ENCODE measurements at places on chromosomes 6 and 20.

- DNase-seq, result no peak
These were observed at the start of gene CLPSL1 for GRCh38 chr6:35780719-35781118. TSS of gene CLPSL1 (plus strand) at chr6:35781019. CDS start at chr6:35781111, 92 bp downstream.

GRCh38 chr6:41222045-41222444 is 6.1 kb upstream of the TREML4 start:
- DNase-seq, result no peak

- DNase-seq, result no peak
These were observed 10.1 kb upstream of the PRL start for GRCh38 chr6:22306741-22307466.

DNA sequence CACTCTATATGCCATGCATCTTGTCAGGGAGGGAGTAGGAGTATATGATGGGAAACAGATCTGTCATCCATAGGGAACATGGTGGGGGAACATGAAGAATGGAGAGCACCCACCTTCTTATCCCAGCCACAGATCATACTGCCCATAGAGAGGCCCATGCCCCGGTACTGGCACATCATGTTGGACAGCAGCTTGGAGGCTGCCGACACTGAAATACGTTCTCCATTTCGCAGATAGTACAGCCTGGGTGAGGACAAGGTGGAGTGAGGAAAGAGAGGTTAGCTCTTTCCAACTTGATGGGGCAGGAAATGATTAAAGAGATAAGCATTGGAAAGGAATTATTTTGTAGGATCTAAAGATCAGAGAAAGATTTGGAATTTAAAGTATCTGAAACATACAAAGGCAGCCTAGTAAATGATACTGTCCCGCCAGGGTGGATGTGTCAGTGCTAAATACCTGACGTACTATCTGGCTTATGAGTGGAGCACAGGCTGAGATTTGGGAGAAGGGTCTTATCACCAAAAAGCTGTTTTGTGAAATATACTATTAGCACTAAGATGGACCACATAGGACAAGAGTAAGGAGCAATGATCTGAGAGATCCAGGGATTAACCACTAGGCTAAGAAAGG is 1.7 kb downstream of the PSMB8 start:
- DNase-seq, result no peak

DNA sequence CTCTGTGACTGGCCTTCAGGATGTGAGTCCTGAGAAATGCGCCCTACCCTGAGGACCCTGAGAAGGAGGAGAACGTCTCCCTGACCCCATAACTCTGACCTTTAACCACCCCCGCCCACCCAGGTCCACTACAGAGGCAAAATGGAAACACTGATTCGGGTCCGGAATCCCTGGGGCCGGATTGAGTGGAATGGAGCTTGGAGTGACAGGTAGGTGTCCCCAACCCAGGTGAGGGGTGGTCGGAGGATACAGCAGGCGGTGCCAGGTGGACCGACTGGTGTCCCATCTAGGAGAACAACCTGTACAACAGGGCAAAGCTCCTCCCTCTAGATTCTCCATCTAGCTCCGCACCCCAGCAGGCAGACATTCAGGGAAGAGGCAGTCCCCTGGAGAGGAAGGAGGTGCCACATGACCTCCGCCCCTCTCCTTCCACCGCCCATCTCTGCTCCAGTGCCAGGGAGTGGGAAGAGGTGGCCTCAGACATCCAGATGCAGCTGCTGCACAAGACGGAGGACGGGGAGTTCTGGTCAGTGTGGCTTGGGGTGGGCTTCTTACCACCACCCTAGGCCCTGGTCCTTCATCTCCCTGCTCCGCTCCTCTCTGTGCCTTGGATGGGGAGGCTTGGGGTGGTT is 17.6 kb downstream of the CAPN11 start:
- no peak for DNase-seq

DNA sequence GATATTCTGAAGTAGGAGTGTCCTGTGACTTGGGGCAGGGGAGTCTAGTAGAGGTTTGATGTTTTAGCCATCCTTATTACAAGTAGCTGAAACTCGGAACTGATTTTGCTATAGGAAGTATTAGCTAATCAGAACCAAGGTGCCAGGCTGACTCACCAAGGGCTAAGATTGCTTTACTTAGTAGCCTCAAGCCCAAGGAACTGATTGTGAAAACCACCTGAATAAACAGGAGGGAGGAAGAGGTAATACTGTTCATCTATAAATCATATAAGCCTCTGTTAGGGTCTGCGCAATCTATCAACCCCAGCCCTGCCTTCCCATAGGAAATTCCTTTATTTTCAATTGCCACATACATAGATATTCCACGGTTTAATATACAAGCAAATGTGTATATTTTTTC is 54.4 kb downstream of the GNAS start:
- no peak for DNase-seq

GRCh38 chr20:11796026-11796425 is 121.7 kb upstream of the BTBD3 start:
- no peak for DNase-seq

- DNase-seq, result no peak
These were observed 74.3 kb downstream of the TNFRSF21 start for GRCh38 chr6:47235421-47235820.

DNA sequence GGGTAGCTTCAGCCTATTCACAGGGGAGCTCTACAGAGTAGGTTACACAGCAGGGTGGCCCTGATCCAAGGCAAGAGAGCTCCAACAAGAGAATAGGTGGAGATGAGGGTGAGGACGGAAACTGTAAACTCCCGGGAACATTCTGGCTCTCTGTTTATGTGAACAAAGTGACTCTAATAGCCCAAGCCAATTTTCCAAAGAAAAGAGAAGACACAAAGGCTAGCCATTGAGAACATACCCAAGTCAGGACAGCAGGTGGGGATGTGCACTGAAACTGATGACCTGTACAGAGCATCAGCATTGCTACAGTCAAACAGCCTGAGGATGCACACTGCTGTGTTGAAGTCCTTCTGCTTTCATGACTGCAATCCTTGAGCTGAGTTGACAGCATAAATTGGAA is 136.0 kb upstream of the TOP1 start:
- no peak for DNase-seq

GRCh38 chr6:107458672-107459282 is 587 bp downstream of the PDSS2 start:
- DNase-seq, result no peak

DNA sequence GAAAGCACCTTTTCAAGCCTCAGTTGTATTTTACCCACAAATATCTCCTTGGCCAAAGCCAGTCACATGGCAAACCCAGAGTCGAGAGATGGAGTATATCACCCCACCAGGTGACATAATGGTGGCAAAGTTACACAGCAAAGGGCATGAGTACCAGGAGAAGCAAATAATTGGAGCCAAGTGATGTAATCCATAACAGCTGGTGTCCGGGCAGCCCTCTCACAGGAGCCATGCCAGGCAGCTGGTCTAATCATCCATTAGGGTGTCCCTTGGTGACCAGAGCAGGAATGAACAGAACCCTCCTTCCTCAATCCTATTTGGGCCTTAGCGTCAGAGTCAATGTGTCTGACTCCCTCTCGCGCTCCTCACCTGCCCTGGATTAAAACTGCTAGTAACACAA is 272.1 kb downstream of the LRFN2 start:
- DNase-seq, result no peak

DNA sequence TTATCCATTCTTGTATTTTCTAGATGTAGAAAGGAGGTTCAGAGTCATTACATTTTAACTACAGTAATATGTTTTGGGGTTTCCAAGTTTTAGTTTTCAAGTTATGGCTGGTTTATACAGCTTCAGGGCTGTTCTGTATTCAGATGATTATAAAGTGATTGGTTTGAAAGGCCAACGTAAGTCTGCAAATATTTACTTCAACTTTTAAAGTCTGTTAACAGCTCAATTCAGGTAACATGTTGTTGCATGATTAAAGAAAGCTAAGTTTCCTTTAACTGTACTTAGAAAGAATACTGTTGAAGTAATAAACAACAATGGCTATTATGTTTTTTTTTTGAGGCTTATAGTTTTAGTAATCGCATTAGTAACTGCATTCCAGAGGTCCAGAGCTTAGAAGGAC is 22.8 kb upstream of the GCLC start:
- no peak for DNase-seq

DNA sequence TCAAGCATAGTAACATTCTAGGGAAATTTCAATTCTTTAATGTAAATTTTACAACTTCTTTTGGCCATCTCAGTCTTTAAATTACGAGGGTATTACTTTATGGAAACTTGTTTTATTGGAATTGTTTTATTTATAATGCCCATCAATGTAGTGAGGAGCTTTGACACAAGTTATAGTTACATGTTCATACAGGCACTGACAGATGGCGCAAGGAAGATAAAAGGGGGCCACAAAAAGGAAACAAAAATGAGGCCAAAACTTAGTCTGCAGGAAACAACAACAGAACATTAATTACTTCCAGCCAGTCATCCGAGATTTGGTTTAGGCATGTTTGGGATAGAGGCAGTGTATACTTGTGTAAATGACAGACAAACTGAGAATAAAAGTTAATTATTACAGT is 18.3 kb downstream of the SESN1 start:
- no peak for DNase-seq

DNA sequence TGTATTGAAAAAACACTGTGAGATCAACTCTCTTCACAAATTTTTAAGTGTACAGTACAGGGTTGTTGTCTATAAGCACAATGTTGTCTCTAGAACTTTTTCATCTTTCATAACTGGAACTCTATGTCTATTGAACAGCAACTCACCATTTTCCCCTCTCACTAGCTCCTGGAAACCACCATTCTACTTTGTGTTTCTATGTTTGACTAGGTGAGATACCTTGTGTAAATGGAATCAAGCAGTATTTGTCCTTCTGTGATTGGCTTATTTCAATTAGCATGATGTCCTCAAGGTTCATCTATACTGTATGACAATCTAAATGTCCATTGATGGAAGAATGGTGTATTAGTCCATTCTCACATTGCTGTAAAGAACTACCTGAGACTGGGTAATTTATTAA is 210.1 kb upstream of the FUT9 start:
- DNase-seq, result no peak

DNA sequence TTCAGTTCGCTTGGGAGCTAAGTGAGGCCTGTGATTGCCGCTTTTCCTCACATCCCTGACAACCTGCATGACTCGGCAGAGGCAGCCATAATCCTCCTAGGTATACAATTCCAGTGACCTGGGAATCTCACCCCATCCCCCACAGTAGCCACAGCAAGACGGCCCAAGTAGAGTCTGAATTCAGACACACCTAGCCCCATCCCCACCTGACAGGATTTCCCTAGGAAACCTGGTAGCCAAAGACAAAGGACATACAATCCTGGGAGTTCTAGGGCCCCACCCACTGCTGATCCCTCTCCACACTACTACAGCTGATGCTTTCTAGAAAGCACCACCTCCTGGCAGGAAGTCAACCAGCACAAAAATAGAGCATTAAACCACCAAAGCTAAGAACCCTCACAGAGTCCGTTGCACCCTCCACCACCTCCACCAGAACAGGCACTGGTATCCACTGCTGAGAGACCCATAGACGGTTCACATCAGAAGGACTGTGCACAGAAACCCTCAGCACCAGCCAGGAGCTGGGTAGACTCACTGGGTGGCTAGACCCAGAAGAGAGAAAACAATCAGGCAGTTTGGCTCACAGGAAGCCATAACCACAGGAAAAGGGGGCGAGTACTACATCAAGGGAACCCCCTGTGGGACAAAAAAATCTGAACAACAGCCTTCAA is 17.9 kb upstream of the RUNX2 start:
- DNase-seq, result no peak

GRCh38 chr6:168451805-168452517 is 11.0 kb downstream of the SMOC2 start:
- DNase-seq, result no peak

DNA sequence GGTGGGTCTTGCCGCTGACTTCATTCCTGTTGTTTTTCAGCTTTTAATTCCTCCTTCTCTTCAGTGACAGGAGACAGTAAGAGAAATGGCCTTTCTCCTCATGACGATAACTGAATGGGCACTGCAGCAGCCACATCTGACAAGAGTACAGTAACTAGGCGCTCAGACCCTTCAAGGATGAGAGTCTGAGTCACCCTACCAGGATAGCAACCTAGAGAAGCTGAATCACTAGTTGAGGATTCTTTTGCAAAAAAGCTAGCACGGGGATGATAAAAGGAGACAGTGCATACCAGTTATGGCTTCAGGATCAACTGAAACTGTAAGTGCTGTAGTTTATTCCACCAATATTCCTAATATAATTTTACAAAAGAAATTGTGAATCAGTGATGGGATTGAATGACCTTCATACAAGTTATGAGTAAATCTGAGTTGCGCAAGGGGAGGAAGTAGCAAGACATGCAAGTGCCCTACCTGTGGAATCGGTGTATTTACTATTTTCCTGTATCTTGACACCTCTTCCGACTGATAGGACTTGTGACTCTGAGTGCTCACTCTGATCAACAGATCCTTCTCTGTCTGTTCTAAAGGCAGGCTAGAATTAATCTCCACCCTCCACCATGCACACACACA is 161.8 kb upstream of the GRIK2 start:
- no peak for DNase-seq

DNA sequence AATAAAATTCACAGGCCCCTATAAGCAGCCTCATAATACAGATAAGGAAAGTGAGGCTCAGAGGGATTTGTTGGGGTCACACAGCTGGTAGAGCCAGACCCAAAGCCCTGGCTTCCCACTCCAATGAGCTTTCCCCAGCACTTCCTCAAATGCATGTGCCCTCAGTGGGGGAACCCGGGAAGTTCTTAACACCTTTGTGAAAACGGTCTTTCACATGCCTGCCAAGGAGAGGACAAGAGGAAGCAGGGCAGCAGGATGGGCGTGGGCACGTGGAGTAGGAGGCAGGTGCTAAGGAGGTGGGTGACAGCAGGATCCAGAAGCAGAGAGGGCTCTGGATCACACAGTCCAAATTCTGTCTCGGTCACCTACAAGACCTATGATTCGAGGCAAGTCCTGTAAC is 598 bp downstream of the PI16 start:
- DNase-seq, result no peak

- DNase-seq, result no peak
These were observed 336.2 kb downstream of the UTRN start for GRCh38 chr6:144621332-144621731.

- no peak for DNase-seq
These were observed 38.8 kb downstream of the ELOVL5 start for GRCh38 chr6:53309901-53310300.

DNA sequence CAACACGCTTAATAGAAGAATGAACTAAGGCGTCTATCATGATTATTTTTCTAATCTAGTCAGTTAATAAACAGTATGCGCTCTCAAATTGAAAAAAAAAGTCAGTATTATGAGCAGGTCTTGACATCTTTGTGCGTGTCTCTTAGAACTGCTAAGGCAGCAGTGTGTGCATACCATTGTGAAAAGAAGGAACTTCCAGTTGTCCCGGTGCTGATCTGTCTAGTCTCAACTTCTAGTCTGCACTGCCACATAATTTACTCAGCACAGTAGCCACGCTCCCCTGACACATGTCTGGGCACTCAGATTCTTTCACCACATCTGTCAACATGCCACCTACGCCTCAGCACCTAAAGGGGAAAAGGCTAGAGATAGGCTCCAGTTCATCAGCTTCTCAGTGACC is 61.1 kb upstream of the SPDEF start:
- no peak for DNase-seq

- no peak for DNase-seq
These were observed at the start of gene FNDC11 for GRCh38 chr20:63553933-63554290. TSS of gene FNDC11 (plus strand) at chr20:63554159. CDS start at chr20:63555664, 1,505 bp downstream.

- DNase-seq, result peak; percentile 32
These were observed 693 bp downstream of the FAM50B start for GRCh38 chr6:3849681-3850450.

- DNase-seq, result no peak
These were observed 22.1 kb downstream of the DCBLD1 start for GRCh38 chr6:117504478-117505144.

GRCh38 chr6:44267252-44267651 is 1.9 kb upstream of the NFKBIE start:
- DNase-seq, result no peak
